ENCODE measurements at places on chromosomes 16 and 17.

GRCh38 chr17:81163703-81164370 lies 1.5 kb upstream of the PVALEF start:
- no peak for DNase-seq

- no peak for DNase-seq
Observed at GRCh38 chr16:67934306-67935100, 2.1 kb downstream of the PSMB10 start.

DNA sequence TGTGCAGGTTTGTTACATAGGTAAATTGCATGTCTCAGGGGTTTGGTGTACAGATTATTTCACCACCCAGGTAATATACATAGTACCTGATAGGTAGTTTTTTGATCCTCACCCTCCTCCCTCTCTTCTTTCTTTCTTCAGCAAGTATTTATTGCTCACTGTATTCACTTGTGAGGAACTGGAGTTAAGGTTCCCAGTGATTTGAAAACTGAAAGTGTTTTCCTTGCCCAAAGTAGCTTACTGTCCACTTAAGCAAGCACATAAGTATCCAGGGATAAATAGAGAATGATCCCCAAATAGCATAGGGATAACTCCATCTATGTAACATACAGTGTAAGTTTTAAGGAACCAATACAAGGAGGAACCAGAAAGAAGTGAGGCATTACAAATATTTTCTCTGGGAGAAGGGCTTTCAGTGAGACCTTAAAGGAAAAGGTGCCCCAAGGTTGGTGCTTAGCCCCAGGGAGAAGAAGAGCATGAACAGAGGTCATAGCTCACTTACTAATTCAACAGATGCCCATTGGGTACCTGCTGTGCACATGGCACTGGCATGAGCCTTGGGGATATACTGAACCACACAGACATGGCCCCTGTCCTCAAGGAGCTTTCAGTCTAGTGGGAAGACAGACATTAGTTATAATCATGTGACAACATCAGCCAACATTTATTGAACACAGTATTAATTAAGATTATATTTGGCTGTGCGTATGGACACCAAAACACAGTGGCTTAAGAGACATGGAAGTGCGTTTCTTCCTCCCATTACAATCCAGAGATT lies 17.0 kb downstream of the MYL4 start:
- DNase-seq, result no peak

GRCh38 chr17:78395155-78395554 lies 16.7 kb downstream of the PGS1 start:
- no peak for DNase-seq

- DNase-seq, result no peak
Observed at GRCh38 chr17:82503094-82503727, 16.3 kb upstream of the FOXK2 start.

DNA sequence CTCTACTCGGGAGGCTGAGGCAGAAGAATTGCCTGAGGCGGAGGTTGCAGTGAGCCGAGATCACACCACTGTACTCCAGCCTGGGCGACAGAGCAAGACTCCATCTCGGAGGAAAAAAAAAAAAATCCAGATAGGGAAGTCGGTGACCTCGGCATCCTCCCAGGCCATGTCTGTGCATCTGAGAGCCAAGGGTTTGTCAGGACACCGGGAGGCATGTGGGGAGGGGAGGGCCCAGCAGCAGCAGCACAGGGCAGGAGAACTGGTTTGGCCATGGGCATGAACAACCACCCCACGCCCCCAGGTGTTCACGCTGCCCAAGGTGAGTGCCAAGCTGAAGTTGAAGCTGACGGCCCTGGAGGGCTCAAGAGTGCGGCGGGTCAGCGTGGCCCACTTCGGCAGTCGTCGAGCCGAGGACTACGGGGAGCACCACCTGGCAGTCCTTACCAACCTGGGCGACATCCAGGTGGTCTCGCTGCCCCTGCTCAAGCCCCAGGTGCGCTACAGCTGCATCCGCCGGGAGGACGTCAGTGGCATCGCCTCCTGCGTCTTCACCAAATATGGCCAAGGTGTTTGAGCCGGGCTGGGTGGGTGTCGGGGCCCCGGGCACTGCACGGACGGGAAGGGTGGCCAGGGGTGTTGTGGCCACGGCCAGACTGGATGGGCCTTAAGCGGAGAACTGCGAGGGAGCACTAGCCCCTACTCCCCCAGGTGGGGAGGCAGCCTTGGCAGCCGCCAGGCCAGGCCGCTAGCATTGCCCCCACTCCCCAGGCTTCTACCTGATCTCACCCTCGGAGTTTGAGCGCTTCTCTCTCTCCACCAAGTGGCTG lies 14.7 kb upstream of the MYO15B start:
- no peak for DNase-seq

GRCh38 chr17:28950017-28950751 lies 1.1 kb downstream of the PHF12 start:
- peak; percentile 53 for DNase-seq
